ENCODE measurements at places on chromosomes 2 and 18.

DNA sequence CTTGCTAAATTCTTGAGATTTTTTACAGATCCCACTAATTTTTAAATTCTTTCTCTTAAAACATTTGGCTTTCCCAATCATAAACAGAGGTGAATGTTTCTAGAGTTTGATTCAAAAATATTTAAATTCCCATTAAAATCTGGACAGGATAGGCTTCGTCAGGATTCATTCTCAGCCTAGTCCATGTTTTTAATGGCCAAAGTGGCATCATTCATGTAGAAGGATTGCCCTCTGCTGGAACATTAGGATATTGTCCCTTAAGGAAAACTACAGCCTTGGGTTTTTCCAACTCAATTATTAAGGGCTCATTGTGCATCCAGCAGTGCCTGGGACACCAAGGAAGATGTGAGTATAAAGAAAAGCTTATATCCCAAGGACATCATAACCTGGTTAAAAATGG is 71.7 kb downstream of the TPGS2 start:
- DNase-seq, result no peak

DNA sequence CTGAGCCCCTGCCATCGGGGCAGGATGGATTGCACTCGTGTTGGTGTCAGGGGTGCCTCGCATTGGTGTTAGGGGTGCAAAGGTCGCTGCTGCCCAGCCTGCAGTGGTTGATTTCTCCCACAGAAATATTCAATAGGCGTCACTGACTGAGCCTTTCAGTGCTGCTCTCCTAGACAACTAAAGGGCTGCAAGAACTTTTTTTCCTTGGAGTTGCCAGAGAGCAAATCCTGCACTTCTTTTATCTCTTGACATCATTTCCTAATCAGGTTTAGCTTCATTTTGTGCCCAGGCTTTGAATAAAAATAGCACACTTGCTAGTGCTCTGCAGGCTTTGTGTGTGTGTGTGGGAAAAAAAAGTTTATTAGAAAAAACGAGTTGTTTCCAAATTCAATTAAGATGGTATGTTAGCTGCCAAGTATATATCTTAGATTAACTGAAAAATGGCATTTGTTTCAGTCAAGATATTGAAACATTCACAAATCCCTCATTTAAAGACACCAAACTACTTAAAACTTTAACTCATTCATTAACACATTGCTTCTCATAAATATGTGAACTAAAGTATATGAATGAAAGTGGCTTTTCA is 125.6 kb downstream of the SOCS6 start:
- no peak for DNase-seq

- no peak for DNase-seq
Observed at GRCh38 chr2:8363161-8363560, 318.7 kb upstream of the ID2 start.

- no peak for DNase-seq
Observed at GRCh38 chr2:112671801-112672200, 26.1 kb downstream of the SLC20A1 start.

- no peak for DNase-seq
Observed at GRCh38 chr2:108884619-108885018, 98.0 kb downstream of the CCDC138 start.

DNA sequence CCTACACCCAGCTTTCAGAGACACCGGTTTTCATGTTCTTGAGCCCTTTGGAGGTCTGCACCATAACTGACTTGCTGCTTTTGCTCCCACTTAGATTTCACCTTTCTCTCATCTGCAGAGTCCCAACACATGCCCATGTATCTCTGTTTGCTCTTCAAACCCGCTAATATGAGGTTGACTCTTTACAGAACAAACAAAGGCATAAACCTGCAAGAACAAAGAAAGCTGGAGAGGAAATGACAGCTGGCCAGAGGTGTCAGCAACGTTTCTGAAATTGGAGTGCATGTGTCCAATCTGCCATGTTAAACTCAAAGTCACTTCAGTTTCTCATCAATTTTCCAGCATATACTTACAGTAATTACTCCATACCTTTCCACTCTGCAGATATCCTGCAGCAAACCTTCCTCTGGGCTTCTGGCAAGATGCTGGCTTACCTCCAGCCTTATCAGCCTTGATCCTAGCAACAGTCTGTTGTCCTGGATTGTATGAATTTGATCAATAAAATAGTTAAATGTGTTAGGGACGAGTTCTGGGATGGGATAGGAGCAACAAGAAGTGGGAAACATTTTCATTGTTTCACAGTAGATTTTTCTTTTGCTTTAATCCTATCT is 157.4 kb downstream of the FHOD3 start:
- DNase-seq, result no peak

GRCh38 chr2:236636261-236636660 is 66.6 kb downstream of the ACKR3 start:
- DNase-seq, result no peak

DNA sequence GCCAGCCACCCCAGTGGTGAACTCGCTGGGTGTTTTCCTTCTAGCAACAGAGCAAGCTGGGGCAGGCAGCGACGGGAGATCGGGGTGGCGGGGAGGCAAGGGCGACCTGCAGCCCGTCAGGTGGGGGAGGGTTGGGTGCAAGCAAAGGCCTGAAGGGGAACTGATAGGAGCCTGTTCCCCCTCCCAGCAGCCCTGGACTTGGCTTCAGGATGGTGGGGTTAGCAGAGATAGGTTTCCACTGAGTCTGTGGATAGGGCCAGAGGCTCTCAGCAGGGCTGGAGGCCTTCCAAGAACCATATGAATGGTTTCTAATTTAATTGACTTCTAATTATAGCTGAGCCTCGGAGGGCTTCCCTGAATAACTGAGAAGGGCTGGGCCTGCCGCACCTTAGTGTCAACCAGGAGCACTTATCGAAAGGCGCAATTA is 55.3 kb downstream of the EDAR start:
- no peak for DNase-seq

GRCh38 chr2:69742322-69742952 is 503 bp downstream of the ANXA4 start:
- DNase-seq, result no peak

GRCh38 chr2:84779781-84780180 is 101.1 kb downstream of the TRABD2A start:
- no peak for DNase-seq

GRCh38 chr2:57834666-57835065 is 211.9 kb upstream of the VRK2 start:
- DNase-seq, result no peak

DNA sequence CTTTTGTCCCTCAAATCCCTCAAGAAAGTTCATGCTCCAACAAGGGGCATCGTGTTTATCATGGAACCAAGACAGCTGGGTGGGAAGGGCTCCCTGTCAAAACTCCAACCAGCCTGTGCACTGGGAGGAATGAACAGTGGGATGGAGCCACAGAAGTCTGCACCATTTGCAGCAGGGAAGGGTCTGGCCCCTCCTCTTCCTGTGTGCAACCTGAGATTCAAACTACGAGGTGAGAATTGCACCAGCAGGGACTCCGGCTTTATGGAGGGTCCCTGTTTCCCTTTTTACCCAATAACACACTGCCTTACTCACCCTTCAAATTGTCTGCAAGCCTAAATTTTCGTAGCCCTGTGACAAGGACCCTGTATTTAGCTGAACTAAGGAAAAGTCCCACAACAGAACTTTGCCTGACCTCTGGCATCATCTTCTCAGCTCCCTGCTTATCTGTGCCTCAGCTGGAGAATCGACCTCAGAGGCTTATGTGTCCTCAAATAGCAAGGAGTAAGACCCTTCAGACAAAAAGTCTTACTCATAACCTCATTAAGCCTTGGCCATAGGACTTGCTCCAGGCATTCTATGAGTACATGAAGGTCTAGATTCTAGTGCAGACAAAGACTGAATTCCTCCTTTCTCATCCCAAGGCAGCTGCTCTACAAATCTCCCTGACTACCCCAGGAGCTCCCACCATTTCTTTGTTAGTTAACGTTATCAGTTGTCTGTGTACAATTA is 178.3 kb upstream of the SERPINE2 start:
- DNase-seq, result no peak

DNA sequence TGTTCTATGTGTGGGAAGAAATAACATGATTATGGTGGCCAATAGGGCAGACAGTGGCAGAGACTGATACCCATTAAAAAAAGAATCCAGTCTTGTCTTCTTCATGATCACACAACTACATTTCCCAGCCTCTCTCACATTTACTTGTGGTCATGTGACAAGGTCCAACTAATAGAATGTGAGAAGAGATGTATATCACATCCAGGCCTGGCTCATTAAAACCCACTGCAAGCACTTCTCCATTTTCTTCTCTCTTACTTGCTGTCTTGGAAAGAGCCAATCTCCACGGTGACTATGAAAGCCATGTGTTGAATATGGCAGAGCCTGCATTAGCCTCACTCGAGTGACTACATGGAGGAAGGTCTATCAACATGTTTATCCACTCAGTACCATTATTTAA is 306.2 kb upstream of the ZEB2 start:
- no peak for DNase-seq

GRCh38 chr2:26696351-26696816 is 3.9 kb downstream of the KCNK3 start:
- DNase-seq, result no peak

- DNase-seq, result no peak
Observed at GRCh38 chr2:8049176-8049575, 632.7 kb upstream of the ID2 start.

DNA sequence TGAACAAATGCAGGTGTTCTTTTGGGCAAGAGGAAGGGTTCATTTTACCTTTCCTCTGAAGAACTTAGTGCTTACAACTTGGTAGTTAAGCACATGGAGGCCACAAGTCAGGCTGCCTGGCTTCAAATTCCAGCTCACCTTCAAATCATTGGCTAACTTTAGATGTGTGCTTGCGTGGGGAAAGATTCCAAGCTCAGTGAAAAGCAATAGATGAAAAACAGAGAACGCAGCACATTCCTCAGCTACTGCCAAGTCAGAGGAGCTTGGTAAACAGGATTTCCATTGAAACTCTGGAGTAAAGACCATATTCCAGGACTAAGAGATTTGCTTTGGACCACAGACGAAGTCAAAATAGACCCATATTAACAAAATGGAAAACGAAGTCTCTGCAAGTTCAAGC is 96.3 kb upstream of the ASB18 start:
- DNase-seq, result no peak

DNA sequence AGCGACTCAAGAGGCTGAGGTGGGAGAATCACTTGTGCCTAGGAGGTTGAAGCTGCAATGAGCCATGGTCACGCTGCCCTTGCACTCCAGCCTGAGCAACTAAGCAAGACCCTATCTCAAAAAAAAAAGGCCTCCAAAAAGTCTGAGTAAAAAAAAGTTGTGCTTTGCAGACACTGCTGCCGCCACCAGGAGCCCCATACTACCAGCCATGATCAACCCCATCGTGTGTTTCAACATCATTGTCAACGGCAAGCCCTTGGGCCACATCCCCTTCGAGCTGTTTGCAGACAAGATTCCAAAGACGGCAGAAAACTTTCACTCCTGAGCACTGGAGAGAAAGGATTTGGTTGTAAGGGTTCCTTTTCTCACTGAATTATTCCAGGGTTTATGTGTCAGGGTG is 137.1 kb downstream of the INO80D start:
- no peak for DNase-seq

GRCh38 chr2:112216167-112216566 is 38.7 kb downstream of the ZC3H8 start:
- DNase-seq, result no peak

DNA sequence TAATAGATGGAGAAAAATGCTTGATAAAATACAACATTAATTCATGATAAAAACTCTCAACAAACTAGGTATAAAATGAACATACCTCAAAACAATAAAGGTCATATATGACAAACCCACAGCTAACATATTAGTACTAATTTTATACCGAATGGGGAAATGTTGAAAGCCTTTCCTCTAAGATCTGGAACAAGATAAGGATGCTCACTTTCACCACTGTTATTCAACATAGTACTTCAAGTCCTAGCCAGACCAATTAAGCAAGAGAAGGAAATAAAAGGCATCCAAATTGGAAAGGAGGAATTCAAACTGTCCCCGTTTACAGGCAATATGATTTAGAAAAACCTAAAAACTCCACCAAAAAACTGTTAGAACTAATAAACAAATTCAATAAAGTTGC is 61.5 kb upstream of the CTIF start:
- DNase-seq, result no peak

DNA sequence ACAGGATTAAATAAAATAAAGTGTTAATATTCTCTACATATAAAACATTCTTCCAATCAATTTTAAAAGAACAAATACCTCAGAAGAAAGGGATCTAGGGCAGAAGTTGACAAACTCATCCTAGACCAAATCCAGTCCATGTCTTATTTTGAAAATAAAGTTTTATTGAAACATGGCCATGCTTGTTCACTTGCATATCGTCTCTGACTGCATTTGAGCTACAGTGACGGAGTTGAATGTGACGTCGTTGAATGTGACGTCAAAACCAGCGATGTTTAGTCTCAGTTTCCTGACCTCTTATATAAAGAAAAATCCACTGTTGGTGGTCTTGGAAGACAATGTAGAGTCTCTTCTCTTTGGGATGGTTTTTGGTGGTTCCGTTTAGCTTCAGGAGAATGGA is 33.6 kb downstream of the GREB1L start:
- no peak for DNase-seq

DNA sequence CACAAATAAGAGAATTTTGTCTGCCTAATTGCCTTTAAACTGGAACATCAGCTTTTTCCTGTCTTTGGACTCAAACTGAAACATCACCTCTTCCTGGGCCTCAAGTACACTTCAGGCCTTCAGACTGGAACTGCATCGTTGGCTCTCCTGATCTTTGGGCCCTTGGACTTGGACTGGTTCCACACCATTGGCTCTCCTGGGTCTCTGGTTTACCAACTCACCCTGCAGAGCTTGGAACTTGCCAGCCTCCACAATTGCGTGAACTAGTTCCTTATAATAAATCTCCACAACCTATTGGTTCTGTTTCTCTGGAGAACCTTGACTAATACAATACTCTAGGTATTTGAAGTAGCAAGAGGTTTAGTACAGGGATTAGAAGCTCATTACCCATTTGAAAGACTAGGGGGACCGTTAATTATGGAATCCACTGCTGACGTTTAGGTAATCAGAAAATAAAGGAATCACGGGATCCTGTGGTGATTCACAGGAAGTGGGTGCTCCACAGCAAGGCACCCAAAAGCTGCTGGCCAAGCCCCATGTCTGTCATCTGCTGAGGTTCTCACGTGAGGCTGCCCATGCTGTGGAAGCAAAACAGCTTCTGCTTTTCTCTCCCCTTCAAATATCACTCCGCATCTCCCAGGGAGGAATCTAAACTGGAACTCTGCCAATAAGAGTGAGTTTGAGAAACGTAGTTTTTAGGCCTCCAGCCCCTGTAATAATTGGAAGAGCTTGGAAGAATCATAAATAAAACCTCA is 20.0 kb upstream of the SGPP2 start:
- DNase-seq, result no peak

GRCh38 chr18:62332431-62332830 is 7.3 kb downstream of the TNFRSF11A start:
- DNase-seq, result no peak

DNA sequence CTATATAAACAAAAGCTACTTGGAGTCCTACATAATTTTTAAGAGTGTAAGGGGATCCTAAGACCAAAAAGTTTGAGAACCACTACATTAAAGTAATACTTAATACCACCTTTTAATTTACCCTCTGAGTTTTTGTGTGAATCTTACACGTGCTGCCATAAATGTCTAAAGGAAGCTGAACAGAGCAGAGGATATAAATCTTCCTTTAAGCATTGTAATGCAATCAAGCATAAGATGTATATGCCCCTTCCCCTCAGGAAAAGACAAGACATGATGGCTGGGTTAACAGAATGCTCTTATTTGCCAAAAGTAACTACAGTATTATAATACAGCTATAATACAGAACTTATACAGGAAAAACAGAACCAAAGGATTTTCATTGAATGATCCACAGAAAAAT is 2.9 kb downstream of the ESCO1 start:
- DNase-seq, result no peak
